ENCODE measurements at places on chromosomes 11 and 22.

- H3K4me3 ChIP-seq = no peak overlapping the region
- H3K36me3 ChIP-seq = peaks cover 24% of the 10 kb centered on the region
- peaks cover 4% of the 10 kb centered on the region for H3K4me1 ChIP-seq
- no peak overlapping the region for H3K27ac ChIP-seq
- no peak for DNase-seq
- H3K27me3 ChIP-seq = no peaks in the 10 kb centered on the region
Observed at GRCh38 chr11:87173185-87174039, 135.7 kb downstream of the TMEM135 start.

- peaks cover 9% of the 10 kb centered on the region for H3K27me3 ChIP-seq
- peak; percentile 55 for DNase-seq
- H3K27ac ChIP-seq = peak overlapping the region; percentile 81
- H3K4me1 ChIP-seq = peaks cover 27% of the 10 kb centered on the region
- H3K36me3 ChIP-seq = peaks cover 10% of the 10 kb centered on the region
Observed at GRCh38 chr11:33735271-33736147, 714 bp downstream of the CD59 start.

DNA sequence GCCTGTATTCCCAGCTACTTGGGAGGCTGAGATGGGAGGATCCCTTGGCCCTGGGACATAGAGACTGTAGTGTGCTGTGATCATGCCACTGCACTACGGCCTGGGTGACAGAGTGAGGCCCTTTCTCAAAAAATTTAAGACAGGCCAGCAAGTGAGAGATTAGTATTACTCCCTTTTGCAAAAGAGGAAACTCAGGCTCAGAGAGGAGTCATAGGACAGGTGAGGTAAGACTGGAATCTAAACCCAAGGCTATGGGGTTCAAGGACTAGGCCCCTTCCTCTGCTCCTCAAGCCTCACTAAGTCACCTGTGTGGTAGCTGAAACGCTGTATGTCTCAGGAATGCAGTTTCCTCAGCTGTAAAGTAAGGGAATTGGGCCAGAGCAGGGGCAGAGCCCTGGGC is 1.6 kb upstream of the P2RY2 start:
- peaks cover 33% of the 10 kb centered on the region for H3K27me3 ChIP-seq
- DNase-seq = no peak
- H3K4me1 ChIP-seq = peaks cover 4% of the 10 kb centered on the region
- H3K36me3 ChIP-seq = no peaks in the 10 kb centered on the region
- no peak overlapping the region for H3K4me3 ChIP-seq

GRCh38 chr11:124310721-124311120 is 3.0 kb downstream of the OR8D1 start:
- H3K27ac ChIP-seq = no peak overlapping the region
- no peak overlapping the region for H3K4me3 ChIP-seq
- no peaks in the 10 kb centered on the region for H3K36me3 ChIP-seq
- H3K27me3 ChIP-seq = no peaks in the 10 kb centered on the region
- no peaks in the 10 kb centered on the region for H3K4me1 ChIP-seq
- no peak for DNase-seq

GRCh38 chr11:128522943-128523518 is 64.3 kb downstream of the ETS1 start:
- no peak for DNase-seq
- peak overlapping the region; percentile 97 for H3K27ac ChIP-seq
- peaks cover 34% of the 10 kb centered on the region for H3K36me3 ChIP-seq
- H3K4me1 ChIP-seq = peaks cover 49% of the 10 kb centered on the region
- peak overlapping the region; percentile 98 for H3K4me3 ChIP-seq

DNA sequence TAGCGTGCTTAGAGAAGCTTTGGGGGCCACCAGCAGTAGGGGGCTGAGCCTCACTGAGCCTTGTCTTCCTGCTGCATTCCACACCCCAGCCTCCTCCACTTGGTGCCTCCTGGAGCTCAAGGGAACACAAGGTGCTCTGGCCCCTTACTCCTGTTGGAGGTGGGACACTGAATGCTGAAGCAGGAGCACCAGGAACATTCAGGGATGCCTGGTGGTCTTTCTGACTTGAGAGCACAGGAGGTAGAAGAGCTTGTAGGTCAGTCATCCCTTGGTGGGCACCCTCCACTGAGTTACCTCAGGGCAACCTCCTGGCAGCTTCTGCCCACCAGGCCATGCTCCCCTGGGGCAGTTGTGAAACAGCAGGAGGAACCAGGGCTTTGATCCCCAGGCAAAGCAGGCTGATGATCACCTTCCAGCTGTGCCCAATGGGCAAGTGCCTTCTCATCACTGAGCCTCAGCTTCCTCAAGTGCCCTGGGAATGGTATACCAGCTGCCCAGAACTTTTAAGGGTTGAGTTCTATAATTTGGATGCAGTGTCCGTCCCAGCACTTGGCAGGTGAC is 50.1 kb downstream of the CABIN1 start:
- no peaks in the 10 kb centered on the region for H3K27me3 ChIP-seq
- H3K27ac ChIP-seq = no peak overlapping the region
- H3K4me3 ChIP-seq = no peak overlapping the region
- DNase-seq = no peak
- peaks cover 43% of the 10 kb centered on the region for H3K36me3 ChIP-seq

GRCh38 chr22:22955866-22956535 is 68.4 kb downstream of the IGLL5 start:
- DNase-seq = peak; percentile 53
- H3K27ac ChIP-seq = no peak overlapping the region
- no peaks in the 10 kb centered on the region for H3K36me3 ChIP-seq
- no peak overlapping the region for H3K4me3 ChIP-seq

DNA sequence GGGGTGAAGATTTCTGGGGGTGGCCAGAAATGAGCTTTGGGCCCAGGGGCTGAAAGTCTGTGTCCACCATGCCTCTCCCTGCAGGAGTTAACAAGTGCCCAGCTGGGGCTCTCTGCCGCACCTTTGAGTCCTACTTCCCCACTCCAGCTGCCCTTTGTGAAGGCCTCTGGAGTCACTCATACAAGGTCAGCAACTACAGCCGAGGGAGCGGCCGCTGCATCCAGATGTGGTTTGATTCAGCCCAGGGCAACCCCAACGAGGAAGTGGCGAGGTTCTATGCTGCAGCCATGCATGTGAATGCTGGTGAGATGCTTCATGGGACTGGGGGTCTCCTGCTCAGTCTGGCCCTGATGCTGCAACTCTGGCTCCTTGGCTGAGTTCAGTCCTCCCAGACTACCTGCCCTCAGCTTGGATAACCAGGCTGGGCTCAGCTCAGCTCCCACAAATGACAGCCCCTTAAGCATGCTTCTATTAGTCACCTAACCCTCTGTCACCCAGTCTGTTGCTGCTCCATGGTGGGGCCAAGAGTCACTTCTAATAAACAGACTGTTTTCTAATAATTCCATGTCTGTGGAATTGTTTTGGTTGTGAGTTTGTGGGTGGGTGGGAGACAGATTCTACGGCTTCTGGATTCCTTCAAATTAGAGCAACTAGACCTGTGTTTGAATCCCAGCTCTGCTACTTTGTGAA is 3.0 kb upstream of the INPPL1 start:
- H3K36me3 ChIP-seq = peaks cover 4% of the 10 kb centered on the region
- H3K4me3 ChIP-seq = no peak overlapping the region

DNA sequence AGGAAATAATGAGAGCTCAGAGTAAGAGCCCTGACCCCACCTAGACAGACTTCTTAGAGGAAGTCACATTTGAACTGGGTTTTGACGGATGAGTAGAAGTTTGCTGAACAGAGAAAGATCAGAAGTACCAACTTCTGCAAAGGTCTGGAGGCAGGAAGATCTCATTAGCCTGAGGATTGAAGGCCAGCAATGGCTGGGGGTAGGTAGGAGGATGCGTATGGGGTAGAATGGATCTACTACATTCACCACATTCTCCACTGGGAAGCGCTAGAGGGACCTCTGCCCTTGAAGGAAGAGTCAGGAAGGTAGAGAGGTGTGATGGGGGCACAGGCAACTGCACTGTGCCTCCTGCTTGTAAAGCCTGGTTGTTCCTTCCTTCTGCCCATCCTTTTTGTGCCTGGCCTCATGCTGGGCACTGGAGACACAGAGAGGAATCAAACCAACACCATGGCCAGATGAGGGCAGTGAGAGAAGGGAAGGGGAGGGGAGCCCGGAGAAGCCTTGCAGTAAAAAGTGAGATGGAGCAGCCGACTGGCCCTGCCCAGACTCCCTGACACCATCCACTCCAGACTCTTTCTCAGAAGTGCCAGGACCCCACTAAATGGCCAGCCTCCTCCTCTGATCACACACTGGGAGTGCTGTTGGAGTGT is 4.9 kb downstream of the TPBGL start:
- H3K36me3 ChIP-seq = no peaks in the 10 kb centered on the region
- H3K4me3 ChIP-seq = no peak overlapping the region
- no peak overlapping the region for H3K27ac ChIP-seq
- peaks cover 32% of the 10 kb centered on the region for H3K27me3 ChIP-seq

GRCh38 chr11:2652333-2653197 is 47.2 kb downstream of the KCNQ1OT1 start:
- H3K27me3 ChIP-seq = no peaks in the 10 kb centered on the region
- peaks cover 15% of the 10 kb centered on the region for H3K36me3 ChIP-seq
- no peak for DNase-seq
- H3K4me3 ChIP-seq = no peak overlapping the region

DNA sequence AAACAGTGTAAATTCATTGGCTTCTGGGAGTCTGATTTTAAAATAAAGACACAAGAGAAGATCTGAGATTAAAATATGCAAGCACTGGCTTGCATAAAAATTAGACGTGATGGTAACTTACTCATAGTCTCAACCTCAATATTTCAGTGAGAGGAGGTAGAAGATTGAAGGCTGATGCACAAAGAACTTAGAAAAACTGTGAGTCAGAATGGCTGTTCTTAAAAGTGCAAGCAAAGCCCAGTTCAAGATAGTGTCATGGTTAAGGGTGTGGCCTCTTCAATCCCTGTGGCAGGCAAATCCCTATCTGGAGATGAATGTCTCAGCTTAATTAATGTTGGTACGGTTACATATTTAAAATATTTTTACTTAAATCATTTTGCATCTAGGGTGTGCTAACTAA is 33.6 kb upstream of the FIBIN start:
- H3K4me3 ChIP-seq = no peak overlapping the region
- DNase-seq = no peak
- no peaks in the 10 kb centered on the region for H3K27me3 ChIP-seq
- H3K27ac ChIP-seq = no peak overlapping the region

DNA sequence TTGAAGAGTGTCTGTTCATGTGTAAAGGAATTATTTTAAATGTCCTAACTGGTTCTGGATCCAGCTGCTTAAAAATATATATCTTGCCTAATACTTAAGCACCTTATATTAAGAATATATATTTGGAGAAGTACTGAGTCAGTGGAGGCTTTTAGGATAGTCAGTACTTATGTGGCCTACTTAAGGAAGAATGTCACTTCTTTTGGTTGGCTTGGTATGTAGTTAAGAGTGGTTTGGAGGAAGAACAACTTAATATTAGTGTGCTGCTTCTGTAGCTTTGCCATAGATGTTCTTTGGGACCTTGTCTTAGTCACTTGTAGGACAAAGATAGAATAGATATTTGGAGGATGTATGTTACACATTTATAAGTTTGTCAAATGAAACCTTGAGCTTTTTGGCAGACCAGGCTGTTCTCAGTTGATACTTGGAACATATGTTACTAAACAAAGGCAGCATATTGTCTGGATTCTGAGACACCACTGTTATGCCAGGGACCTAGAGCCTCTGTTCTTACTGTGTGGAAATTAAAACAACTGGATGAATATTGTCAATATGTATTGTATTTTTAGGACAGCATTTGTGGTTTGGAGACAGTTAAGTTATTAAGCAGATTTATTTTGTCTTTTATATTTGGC is 4.9 kb downstream of the HIPK3 start:
- no peaks in the 10 kb centered on the region for H3K27me3 ChIP-seq
- H3K36me3 ChIP-seq = peaks cover 6% of the 10 kb centered on the region
- H3K4me3 ChIP-seq = no peak overlapping the region
- peaks cover 31% of the 10 kb centered on the region for H3K4me1 ChIP-seq

GRCh38 chr11:96075532-96075959 is 151.6 kb upstream of the MTMR2 start:
- peaks cover 25% of the 10 kb centered on the region for H3K4me1 ChIP-seq
- H3K27ac ChIP-seq = peak overlapping the region; percentile 8
- no peaks in the 10 kb centered on the region for H3K27me3 ChIP-seq
- no peak for DNase-seq

- H3K27me3 ChIP-seq = no peaks in the 10 kb centered on the region
- DNase-seq = no peak
- peak overlapping the region; percentile 5 for H3K4me3 ChIP-seq
Observed at GRCh38 chr11:124930799-124931198, 5.0 kb downstream of the HEPACAM start.

DNA sequence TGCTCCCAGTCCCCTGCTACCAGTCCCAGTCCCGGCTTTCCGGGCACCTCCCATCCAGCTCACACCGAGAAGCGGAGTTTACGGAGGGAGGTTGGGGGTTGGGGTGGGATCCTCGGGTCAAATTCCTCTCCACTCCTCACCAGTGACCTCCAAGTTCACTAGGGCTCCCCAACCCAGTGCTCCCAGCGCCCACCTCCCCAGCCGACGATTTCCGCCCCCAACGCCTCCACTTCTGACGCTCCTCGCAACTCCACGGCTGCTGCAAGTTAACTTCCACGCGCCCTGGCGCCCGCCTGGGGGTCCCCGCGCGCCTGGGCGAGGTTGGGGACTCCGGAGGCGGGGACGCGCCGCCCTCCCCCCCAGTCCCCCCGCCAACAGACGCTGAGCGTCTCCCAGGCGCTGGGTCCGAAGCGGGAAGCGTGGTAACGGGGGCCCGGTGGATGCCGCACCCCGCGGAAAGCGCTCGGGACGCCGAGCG is 526 bp downstream of the TPST2 start:
- peak overlapping the region; percentile 95 for H3K4me3 ChIP-seq
- peaks cover 5% of the 10 kb centered on the region for H3K36me3 ChIP-seq
- peak; percentile 63 for DNase-seq
- peak overlapping the region; percentile 85 for H3K27ac ChIP-seq
- no peaks in the 10 kb centered on the region for H3K27me3 ChIP-seq

DNA sequence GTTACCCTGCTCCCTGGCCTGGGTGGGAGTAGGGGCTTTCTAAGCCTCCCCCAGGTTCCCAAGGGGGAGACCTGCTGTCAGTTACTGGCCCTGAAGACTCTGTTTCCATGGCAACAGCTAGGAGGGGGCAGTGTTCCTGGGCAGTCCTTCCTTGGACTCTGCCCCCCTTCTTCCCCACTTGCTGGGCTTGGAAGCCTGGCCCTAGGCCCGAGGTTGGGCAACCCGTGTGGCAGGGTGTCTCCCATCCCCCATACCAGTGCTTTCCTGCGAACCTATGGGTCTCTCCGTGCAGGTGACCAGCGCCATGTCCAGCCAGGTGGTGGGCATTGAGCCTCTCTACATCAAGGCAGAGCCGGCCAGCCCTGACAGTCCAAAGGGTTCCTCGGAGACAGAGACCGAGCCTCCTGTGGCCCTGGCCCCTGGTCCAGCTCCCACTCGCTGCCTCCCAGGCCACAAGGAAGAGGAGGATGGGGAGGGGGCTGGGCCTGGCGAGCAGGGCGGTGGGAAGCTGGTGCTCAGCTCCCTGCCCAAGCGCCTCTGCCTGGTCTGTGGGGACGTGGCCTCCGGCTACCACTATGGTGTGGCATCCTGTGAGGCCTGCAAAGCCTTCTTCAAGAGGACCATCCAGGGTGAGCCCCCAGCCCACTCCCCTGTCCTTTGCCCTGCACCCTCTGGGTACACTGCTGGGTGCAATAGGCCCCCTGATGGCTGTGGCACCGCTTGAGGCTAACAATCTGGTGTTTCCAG is 1.7 kb downstream of the ESRRA start:
- no peak for DNase-seq
- H3K36me3 ChIP-seq = peaks cover 4% of the 10 kb centered on the region
- peak overlapping the region; percentile 94 for H3K4me3 ChIP-seq
- H3K27me3 ChIP-seq = peaks cover under 1% of the 10 kb centered on the region

GRCh38 chr11:64305691-64306562 is 603 bp downstream of the ESRRA start:
- H3K27me3 ChIP-seq = peaks cover 11% of the 10 kb centered on the region
- peaks cover 4% of the 10 kb centered on the region for H3K36me3 ChIP-seq
- H3K27ac ChIP-seq = peak overlapping the region; percentile 88
- peak; percentile 77 for DNase-seq
